ENCODE measurements at places on chromosomes 13 and 19.

GRCh38 chr13:90217275-90217674 lies 1130.2 kb upstream of the MIR17HG start:
- DNase-seq: no peak

DNA sequence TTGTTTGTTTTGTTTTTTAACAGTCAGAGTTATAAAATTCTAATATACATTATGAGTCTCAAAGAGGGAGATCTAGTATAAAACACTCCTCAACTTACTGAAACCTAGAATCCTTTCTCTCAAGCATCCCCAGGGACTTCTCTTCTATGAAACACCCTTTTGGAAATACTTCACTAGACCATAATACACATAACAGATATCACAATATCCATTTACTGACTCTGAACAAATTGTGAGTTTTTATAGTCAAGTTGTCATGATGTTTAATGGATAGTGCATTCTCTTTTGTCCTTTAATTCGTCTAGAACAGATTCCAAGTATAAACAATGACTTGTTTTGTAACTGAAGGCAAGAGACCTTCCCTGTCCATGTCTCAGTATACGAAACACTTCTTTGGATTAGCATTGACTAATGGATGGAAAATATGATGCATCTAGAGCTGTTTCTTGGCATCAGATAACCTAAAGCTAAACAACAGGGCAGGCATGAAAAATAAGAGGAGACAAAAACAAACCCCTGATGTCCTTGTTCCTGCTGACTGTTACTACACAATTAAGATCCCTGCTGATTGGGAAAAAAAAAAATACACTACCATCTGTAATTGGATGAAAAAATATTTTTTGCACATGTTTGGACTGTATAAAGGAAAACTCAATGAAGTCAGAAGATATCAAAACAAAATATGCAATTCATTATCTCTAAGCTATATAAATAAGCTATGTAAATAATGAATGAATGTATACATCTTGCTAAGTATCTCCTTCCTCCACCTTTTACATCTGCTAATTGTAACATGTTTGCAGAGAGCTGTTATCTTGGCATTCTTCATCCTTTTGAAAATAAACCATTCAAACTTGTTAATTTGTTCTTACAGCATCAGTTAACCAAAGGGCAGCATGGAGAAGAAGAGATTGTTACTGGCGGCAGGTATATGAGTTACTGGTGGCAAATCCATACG lies 214.2 kb downstream of the LACC1 start:
- no peak for DNase-seq

- DNase-seq: peak; percentile 86
Observed at GRCh38 chr19:18496167-18496979, 25.5 kb downstream of the ELL start.

DNA sequence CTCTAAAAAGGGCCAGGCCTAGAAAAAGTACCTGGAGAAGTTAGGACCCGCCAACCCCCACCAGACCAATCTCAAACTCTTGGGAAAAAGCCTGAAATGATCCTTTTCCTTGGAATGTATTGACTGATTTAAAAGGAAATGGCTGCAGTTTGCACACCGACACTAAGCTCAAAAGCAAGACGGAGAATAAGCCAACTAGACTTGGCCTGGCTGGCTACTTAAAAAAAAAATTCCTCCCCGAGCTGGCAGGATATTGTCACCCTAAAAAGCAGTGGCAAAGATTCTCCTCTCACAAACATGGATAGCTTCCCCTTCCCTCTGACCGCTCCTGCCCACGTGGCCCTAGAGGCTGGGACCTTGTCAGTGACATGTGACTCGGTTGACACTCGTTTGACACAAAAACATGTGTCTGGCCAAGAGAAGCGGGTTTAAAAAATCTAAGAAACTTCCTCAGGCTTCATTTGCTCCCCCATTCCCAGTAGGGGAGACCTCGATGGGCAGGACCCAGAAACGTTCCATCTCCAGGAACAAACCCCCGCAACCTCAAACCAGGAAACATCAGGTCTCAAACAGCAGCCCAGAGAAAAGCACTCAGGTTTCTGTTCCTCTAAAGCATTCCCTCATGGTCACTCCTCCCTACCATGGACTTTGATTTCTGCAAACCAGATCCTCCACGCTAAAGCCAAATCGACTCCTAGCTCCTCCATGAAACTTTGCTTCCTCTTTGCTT lies 1.3 kb downstream of the RFX1 start:
- DNase-seq: no peak

- peak; percentile 16 for DNase-seq
Observed at GRCh38 chr19:46495786-46496099, at the start of gene PNMA8B. TSS of gene PNMA8B (minus strand) at chr19:46495867. CDS start at chr19:46495465, 402 bp downstream.

DNA sequence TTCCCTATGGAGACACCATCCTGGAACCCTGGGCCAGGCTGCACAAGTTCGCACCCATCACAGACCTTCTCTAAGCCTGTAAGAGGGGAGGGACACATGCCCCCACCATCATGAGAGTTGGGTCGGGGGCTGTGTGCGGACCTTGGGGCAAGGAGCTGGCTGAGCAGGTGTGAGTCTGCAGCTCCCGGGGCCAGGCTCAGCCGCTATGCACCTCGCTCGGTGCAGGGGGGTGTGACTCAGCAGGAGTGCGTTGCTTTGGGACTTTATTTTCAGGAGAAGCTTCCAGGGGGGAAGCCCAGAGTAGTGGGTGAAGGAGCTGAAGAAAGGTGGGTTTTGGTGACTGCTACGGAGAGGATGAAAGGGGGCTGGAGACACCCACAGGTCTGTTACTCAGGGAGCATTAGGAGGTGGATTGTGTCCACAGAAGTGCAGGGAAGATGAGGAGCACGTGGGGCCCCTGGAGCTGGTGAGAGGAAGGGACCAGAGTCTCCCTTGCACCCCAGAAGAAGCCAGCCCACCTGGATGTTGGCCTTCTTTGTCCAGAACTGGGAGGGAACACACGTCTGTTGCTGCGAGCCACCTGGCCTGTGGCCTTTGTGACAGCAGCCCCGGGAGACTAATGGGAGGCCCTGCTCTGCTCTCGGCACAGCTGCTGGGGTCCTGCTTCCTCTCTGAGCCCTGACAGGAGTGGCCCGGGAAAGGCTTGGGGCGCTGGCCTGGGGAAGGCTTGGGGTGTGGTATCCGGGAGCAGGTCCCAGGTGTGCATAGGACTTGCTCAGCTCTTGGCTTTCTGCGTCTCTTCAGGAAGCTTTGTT lies 162.6 kb downstream of the TEX29 start:
- no peak for DNase-seq

All from activated CD4-positive, alpha-beta T cell treated with anti-CD3 and anti-CD28 coated beads, Interleukin-2, amount 50 U/mL, for 16 hours (primary cell).